Germinal center (tissue), 1 donor: ENCODE measurements at places on chromosomes 1 and 21.

GRCh38 chr1:220093361-220094015 is 444 bp upstream of the IARS2 start:
- peak; percentile 7 for DNase-seq

GRCh38 chr1:175099916-175100315 is 32.3 kb downstream of the TNN start:
- no peak for DNase-seq

DNA sequence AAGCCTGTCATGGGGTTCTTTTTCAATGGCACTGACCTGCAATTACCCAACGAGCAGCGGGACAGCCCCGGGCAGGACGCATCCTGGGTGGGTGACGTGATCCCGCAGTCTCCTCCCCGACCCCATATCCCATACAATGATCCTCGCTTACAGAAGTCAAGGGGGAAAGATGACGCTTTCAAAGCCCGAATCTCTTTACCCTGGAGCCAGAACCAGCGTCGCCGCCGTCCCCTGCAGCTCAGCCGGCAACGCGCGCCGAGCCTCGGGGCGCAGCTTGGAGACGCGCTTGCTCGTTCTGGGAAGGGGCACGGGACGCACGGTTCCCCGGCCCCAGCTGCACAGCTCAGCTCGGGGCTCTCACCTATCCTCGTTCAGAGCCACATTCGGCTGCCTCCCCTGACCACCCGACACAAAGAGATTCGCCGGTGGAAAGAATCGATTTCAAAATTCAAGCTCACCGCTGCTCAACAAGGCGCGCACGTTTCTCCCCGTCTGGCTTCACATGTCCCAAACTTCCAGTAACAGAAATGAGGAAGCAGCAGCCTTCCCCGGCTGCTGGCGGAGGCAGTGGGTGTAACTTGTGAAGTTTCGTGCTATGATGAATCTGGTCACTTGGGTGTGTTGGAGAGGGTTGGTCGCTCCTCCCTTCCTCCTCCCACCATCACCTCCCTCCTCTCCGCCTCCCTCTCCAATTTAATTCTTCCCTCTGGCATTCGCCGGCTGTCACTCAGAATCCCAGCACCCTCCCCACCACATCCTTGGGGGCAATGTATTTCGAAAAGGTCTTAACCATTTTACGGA is at the start of gene TIAM1:
TIAM1 (minus strand) TSS at position 582 of the 801 bp plus-strand sequence. CDS start 77,289 bp downstream, outside the sequence.
- DNase-seq: no peak

- DNase-seq: no peak
Observed at GRCh38 chr1:235112297-235113182, 16.1 kb downstream of the TOMM20 start.

- DNase-seq: no peak
Observed at GRCh38 chr1:7500381-7501083, 270.6 kb upstream of the VAMP3 start.

- DNase-seq: peak; percentile 40
Observed at GRCh38 chr1:119475866-119476439, 31.1 kb upstream of the HSD3B1 start.

GRCh38 chr1:101276818-101277217 is 40.0 kb downstream of the S1PR1 start:
- DNase-seq: no peak

- no peak for DNase-seq
Observed at GRCh38 chr21:46067505-46068201, 30.3 kb upstream of the COL6A2 start.

- no peak for DNase-seq
Observed at GRCh38 chr1:30307182-30307581, 416.2 kb downstream of the MATN1 start.
